ENCODE measurements at places on chromosomes 4 and X.
A peak's percentile ranks its signal among the peaks of the same experiment; 100 is the strongest.

DNA sequence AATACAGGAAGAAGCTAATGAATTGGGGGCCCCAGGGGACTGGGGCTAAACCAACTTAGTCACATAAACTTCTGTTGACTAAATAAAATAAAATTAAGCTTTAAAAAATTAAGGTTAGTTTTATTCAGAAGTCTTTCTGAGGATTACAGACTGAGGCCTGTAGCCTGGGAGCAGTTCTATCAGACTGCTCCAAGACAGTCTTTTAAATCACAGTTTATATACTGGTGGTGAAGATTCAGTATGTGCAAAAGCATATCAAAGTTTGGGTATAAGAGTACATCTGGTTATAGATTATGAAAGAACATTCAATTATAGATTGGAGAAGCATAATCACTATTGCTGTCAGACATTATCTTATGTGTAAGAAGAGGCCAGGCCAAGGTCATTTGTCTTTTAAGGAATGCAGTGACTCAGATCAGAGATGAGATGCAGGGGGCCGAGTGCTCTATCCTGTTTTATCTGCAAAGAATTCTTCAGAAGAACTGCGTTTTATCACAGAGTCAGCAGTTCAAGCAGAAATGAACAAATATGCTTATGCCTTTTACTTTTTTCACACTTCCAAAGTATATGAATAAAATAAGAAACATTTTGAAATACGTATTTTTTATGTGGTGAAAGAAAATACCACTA is 109.4 kb downstream of the PDHA2 start:
- DNase-seq: no peak

- no peak for DNase-seq
These were observed 30.2 kb downstream of the GPRIN3 start for GRCh38 chr4:89277412-89277811.

DNA sequence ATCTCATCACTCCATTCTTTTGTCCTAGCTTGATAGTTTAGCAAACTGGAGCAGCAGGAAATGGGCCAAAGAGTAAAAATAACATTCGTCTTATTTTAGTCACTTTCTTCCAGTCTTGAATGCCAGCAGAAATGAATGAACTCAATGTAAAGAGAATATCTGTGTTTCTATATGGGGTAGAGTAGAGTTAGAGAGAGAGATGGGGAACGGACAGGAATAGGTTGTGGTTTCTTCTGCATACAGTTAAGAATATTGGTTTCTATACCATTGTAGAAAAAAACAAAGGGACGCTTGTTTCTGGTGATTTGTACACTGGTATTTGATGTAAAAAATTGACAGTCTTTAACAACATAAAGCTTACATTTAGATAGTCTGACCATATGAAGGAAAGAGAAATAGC is 8.9 kb downstream of the GPR174 start:
- DNase-seq: no peak

GRCh38 chrX:49915361-49916222 is 6.8 kb upstream of the CLCN5 start:
- DNase-seq: peak; percentile 23

- no peak for DNase-seq
These were observed 44.4 kb downstream of the NR3C2 start for GRCh38 chr4:148397771-148398170.

DNA sequence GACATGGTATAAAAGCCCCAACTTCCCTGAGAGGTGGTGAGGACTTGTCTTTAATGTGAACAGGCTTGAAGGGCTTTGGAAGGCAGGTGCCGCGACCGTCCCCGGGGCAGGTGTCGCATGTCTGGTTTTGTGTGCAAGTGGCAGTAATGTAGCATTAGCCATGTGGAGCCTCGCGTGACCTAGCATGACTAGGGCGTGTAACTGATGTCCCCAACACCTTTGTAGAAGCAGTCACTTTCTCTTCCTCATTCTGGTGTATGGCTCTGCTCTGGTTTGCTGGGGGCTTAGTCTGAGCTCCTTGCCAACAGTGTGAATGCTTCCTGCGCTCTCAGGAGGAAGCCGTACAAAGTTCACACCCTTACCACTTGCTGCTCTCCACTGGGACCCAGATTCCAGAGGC is 145.7 kb downstream of the AMMECR1 start:
- no peak for DNase-seq

- no peak for DNase-seq
These were observed 21.5 kb upstream of the CSTF2 start for GRCh38 chrX:100798484-100799214.

- no peak for DNase-seq
These were observed 34.6 kb downstream of the MAP9 start for GRCh38 chr4:155342142-155342541.

- no peak for DNase-seq
These were observed 379.7 kb downstream of the TLL1 start for GRCh38 chr4:166252487-166253402.

- DNase-seq: no peak
These were observed 54.7 kb upstream of the FAM9C start for GRCh38 chrX:13099121-13099520.

- DNase-seq: no peak
These were observed 76.5 kb upstream of the BCOR start for GRCh38 chrX:40174001-40174853.

GRCh38 chr4:130486841-130487240 is 1390.9 kb downstream of the C4orf33 start:
- no peak for DNase-seq

GRCh38 chr4:117063961-117064696 is 21.2 kb downstream of the TRAM1L1 start:
- no peak for DNase-seq

- DNase-seq: no peak
These were observed 11.6 kb downstream of the POLR2B start for GRCh38 chr4:56990109-56990905.

- no peak for DNase-seq
These were observed 13.5 kb downstream of the RXFP1 start for GRCh38 chr4:158535130-158535614.

- no peak for DNase-seq
These were observed 49.2 kb upstream of the TAB3 start for GRCh38 chrX:30938295-30938694.

All from NT2/D1 (cell line).